ENCODE measurements at places on chromosomes 11 and 22.

GRCh38 chr11:35619855-35620640 is 1.8 kb downstream of the FJX1 start:
- no peak for DNase-seq

DNA sequence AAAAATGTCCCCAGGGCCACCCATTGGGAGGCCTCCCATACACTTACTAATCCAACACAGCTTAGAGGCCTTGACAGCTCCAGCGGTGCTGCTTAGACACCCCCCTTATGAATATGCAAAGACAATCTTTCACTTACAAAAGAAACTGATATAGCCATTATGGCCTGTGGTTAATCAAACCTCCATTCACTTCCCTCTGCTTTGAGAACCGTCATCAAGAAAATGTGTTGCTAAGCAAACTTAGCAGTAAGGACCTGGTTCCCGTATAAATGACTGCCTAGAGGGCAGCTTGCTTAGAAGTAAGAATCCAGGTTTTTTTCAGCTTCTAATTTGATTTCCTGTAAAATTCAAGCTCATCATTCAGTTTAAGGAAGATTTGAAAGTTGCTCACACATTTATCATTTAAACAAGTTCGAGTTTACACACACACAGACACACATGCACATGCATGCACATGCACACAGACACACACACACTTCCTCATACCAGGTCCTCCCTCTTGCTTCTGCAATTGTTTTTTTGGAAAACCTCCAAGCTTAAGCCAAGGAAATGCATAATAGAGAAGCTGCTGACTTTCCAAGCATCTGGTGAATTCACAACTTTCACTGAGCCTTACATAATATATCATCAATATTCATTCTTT is 137.7 kb upstream of the BLID start:
- DNase-seq = no peak

DNA sequence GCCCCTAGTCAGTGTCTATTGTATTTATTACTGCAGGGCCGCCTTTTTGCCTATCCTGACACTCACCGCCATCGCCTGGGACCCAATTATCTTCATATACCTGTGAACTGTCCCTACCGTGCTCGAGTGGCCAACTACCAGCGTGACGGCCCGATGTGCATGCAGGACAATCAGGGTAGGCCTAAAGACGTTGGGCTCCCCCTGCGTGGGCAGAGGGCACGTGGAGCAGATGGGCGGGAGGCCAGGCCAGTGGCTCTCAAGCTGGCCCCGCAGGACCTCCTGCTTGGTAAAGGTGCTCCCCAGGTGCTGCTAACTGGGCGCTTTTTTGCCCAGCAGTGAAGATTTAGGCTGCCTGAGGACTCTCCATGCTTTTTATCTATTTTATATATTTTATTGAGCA is 22.5 kb downstream of the CAT start:
- no peak for DNase-seq

GRCh38 chr11:128209138-128209435 is 378.3 kb downstream of the ETS1 start:
- DNase-seq = no peak

All from AG09319 (cell line).